ENCODE measurements at places on chromosomes 11 and 22. TPM values are rescaled to one million over a fixed set of nuclear protein-coding genes. Genes with fewer than 3 reads are reported as not detected.

DNA sequence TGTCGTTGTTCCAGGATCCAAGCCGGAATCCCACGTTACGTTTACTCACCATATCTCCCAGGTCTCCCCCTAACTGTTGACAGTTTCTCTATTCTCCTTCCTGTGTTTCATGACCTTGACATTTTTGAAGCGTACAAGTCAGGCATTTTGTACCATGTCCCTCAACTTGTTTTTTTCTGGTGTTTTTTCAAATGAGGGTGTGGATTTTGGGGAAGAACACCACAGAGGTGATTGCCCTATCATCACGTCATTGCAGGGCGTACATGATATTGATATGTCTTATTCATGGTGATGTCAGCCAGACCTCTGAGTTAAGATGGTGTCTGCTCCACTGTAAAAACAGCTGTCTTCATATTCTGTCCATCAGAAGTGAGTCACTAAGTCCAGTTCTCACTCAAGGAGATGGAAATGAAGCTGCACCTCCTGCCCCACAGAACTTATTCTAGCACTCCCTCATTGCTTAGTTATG, 28.3 kb upstream of the SOX10 start:
- no peak overlapping the region for H3K4me3 ChIP-seq
- no peaks in the 10 kb centered on the region for H3K36me3 ChIP-seq
- DNase-seq: no peak
- H3K4me1 ChIP-seq: no peaks in the 10 kb centered on the region
- no peak overlapping the region for H3K27ac ChIP-seq
- H3K27me3 ChIP-seq: no peaks in the 10 kb centered on the region

DNA sequence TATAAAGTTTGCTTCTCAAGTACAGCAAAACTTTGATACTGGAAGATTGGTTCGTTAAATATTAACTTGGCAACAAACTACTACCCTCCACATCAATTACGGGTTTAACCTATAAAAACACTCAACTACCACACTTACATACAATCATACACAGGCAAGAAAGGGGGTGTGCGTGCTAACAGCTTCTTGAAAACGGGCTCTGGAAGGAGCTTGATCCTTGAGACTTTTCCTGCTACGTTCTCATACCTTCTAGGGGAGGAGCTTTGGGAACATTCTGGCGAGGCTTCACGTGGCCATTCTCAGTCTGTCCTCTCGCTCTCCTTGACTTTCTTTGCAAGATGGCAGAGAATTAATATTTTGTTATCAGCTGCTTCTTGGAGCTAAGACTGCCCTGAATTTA, 6.8 kb upstream of the ESAM start:
- H3K4me1 ChIP-seq: no peaks in the 10 kb centered on the region
- H3K27me3 ChIP-seq: no peaks in the 10 kb centered on the region
- H3K36me3 ChIP-seq: peaks cover 4% of the 10 kb centered on the region
- H3K27ac ChIP-seq: no peak overlapping the region
- H3K4me3 ChIP-seq: no peak overlapping the region

GRCh38 chr11:44747316-44747715, 20.6 kb downstream of the TSPAN18 start:
- peak; percentile 20 for DNase-seq
- H3K27me3 ChIP-seq: no peaks in the 10 kb centered on the region
- H3K36me3 ChIP-seq: peaks cover 3% of the 10 kb centered on the region
- peaks cover 50% of the 10 kb centered on the region for H3K4me1 ChIP-seq
- no peak overlapping the region for H3K4me3 ChIP-seq
- peak overlapping the region; percentile 62 for H3K27ac ChIP-seq

DNA sequence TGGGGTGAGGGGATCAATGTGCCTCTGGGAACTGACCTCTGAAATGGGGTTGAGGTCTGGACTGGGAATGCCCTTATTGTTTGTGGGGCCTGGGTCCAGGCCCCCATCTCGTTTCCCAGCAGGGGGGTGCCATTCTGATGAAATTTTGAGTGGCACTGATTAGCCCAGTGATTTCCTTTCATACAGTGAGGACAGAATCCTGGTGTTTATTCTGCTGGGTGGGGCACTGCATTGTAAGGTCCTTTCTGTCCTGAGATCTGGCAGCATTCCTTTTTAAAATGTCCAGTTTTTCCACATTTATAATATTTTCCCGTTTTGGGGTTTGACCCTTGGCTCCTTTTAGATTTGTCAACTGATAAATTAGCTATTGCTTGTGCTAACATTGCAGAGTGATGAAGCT, 27.1 kb downstream of the OR10A6 start:
- H3K27ac ChIP-seq: no peak overlapping the region
- H3K4me1 ChIP-seq: no peaks in the 10 kb centered on the region
- H3K36me3 ChIP-seq: no peaks in the 10 kb centered on the region
- no peak overlapping the region for H3K4me3 ChIP-seq

Gene SPON1
- total RNA-seq: 0.24 TPM

Gene EFCAB6
- total RNA-seq: 0.15 TPM
